ENCODE measurements at places on chromosomes 4 and X.

DNA sequence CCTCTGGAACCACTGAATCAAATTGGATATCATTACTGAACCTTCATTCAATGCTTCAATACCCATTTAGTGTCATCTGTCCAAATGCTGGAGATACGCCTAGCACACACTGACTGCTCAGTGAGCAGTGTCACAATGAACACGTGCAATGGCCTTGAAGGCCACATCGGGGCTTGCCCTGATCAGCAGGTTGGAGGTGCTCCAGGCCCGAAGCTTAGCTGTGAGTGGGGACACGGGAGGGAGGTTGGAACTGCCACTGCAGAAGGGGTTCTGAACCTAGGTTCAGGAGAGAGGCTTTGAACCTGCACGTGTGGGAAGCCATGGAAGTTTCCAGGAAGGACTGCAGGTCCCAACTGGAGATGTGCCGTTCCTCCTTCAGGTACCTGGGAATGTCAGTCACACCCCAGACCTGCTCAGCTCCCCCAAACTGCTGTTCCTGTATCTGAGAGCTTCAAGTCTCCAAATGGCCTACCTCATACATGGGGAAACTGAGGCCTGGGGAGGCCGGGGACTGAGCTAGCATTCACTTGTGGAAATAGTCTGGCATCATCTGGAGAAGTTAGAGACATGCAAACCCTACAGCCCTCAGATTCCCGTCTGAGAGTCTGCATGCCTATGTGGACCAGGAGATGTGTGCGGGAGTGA, 1.9 kb upstream of the WAS start:
- no peak for DNase-seq

- DNase-seq: no peak
Observed at GRCh38 chrX:15500497-15500966, at the start of gene BMX. TSS of gene BMX (plus strand) at chrX:15500807. CDS start at chrX:15508354, 7,547 bp downstream.

GRCh38 chrX:110097920-110098319, 95.0 kb downstream of the TMEM164 start:
- DNase-seq: no peak

GRCh38 chrX:139559383-139560042, 29.0 kb downstream of the F9 start:
- peak; percentile 2 for DNase-seq

DNA sequence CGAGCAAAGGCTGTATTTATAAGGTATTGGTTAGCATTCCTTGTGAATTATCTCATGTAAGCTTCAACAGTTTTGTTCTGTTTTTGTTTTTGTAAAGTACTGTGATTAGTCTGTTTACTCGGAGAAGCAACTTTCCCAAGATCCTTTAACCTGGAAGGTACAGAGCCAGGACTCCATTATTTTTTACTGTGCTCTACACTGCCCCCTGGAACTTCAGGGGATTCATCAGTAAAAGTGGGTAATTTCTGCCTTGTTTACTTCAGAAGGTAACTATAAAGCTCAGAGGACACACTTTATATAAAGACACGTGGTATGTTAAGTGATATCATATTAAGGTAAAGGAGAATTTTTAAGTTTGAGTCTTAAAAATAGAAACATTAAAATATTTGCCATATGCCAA, 124.9 kb downstream of the IQCM start:
- DNase-seq: no peak

GRCh38 chrX:97849951-97850350, 966.2 kb downstream of the RPA4 start:
- no peak for DNase-seq

- no peak for DNase-seq
Observed at GRCh38 chrX:112738347-112739033, 58.8 kb upstream of the LHFPL1 start.

GRCh38 chr4:2083826-2084160, 24.7 kb downstream of the NAT8L start:
- no peak for DNase-seq

GRCh38 chrX:68511255-68511654, 12.4 kb downstream of the YIPF6 start:
- DNase-seq: no peak

GRCh38 chr4:164621886-164622521, 131.9 kb upstream of the SMIM31 start:
- DNase-seq: no peak

DNA sequence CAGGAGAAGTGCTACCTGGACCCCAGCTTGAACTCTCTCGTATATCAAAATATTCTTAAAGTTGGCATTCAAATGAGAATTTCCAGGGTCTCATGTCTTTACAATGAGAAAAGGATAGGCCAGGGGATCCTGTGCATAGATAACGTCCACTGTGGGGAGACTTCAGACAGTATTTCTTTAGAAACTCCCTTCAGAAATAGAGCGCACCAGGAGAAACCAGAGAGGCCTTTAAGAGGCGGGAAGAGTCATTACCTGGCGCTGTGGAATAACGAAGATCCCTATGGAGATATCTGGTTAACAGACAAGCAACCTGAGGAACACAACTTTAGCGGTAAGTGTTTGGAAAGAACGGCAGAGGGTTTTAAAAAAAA, 600 bp downstream of the RADX start:
- no peak for DNase-seq

DNA sequence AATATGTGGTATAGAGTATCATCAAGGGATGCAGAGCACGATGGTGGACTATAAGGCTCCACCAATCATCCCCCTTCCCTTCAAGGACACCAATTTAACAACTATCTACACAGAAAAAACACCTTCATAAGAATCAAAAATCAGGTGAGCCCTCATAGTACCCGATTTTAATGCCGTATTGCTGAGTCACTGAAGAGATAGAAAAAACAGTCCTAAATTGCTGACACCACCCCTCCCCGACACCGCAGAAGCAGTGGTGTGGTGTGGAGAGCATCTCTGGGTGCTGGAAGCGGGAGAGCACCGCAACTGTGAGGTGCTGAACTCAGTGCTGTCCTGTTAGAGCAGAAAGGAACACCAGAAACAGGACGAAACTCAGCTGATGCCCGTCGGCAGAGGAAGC, 49.3 kb downstream of the ABCB7 start:
- no peak for DNase-seq

DNA sequence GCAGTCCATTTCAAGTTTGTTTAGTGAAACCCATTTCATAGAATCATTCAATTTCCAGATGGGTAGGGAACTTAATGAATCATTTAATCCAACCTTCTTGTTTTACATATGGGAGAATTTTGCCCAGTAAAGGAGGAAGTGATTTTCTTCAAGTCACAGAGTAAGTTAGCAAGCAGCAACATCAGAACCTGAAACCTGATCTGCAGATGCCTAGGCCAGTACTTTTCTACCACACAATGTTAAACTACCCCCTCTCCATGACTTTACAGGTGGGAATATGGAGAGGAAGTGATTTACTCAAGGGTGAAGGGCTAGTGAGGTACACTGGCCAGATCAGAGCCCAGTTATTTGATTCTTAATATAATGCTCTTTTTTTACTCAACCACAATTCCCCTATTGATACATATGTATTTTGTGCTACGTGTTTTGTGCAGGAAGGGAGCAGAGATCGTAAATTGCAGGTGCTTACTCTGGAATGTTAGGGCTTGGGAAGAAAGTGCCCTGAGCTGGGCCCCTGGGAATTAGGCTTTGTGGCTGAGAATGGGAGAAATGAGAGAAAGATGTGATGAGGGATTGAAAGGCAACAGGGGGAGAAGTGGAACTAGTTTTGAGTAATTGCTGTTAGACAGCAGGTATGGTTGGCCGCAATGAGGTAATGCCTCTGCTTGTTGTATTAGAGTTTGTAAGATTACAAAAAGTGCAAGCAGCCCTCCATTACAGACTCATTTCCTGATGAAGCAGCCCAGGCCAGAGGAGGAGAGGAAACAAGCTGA, 6.8 kb downstream of the LHFPL1 start:
- no peak for DNase-seq

DNA sequence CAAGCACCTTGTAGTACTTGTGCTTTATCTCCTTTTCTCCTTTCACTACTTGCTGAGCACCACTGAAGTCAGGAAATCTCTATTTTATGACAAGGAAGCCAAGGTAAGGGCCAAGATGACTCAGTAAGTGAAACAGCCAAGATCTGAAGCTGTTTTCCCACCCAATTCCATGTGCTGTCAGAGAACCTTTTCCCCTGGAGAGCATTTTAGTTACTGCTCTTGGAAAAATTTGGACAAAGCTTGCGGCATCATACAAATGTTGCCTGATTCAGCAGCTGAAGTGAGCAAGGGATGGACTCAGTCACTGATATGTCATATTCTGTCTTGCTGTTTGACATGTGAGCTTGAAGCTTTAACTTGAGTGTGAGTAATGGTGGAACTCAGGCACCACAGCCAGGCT, 391.4 kb downstream of the RAB28 start:
- no peak for DNase-seq

All from fibroblast of skin of left biceps (primary cell).